ENCODE measurements at places on chromosomes 5 and 9. TPM values are rescaled to one million over a fixed set of nuclear protein-coding genes. Genes with fewer than 3 reads are reported as not detected.

Gene TAF1L
- not detected for total RNA-seq

Gene CMYA5
- total RNA-seq = 0.74 TPM

Gene GOLPH3
- 68.5 TPM for total RNA-seq

Gene TRMT10B
- 8.8 TPM for total RNA-seq

Gene CHSY3
- not detected for total RNA-seq

Gene SH3PXD2B
- 96.8 TPM for total RNA-seq

Gene IFNA2
- total RNA-seq = not detected

Gene TAF11L10
- total RNA-seq = 0.83 TPM

Gene APBA1
- 13.0 TPM for total RNA-seq

Gene ASTN2
- 134 TPM for total RNA-seq

Gene OTP
- total RNA-seq = 0.17 TPM

Gene FGF10
- not detected for total RNA-seq

Gene CDKN2B
- total RNA-seq = 0.93 TPM

Gene TMEFF1
- total RNA-seq = 171 TPM

Gene LAMC3
- total RNA-seq = 0.17 TPM

Gene DIPK1B
- total RNA-seq = 71.3 TPM

Gene CLPTM1L
- 95.2 TPM for total RNA-seq

Gene ANKDD1B
- 2.3 TPM for total RNA-seq

Gene FAM221B
- not detected for total RNA-seq

Gene MSMP
- total RNA-seq = not detected

Gene SH3TC2
- 0.25 TPM for total RNA-seq

Gene PDE6A
- not detected for total RNA-seq

Gene TRPM6
- 1.7 TPM for total RNA-seq

Gene CD274
- not detected for total RNA-seq

Gene C9
- not detected for total RNA-seq

Gene SLC6A18
- not detected for total RNA-seq

Gene PKD2L2
- not detected for total RNA-seq

Gene RNF183
- not detected for total RNA-seq

Gene PHF24
- total RNA-seq = 3.1 TPM

Gene SCGB3A1
- total RNA-seq = not detected

Gene SLCO6A1
- 1.6 TPM for total RNA-seq

Gene PCDHB3
- 36.9 TPM for total RNA-seq

Gene FAT2
- 0.02 TPM for total RNA-seq

Gene ZCCHC9
- total RNA-seq = 14.8 TPM

Gene BARHL1
- not detected for total RNA-seq

Gene PRRX2
- 2.3 TPM for total RNA-seq

Gene NEURL1B
- total RNA-seq = 11.4 TPM

Gene PCDHGB4
- 40.8 TPM for total RNA-seq

Gene BTNL9
- 37.9 TPM for total RNA-seq

Gene HDHD3
- 7.2 TPM for total RNA-seq

Gene CCDC112
- total RNA-seq = 53.7 TPM

Gene PTGES
- total RNA-seq = 1.0 TPM

Gene CCDC192
- not detected for total RNA-seq

Gene NUTM2G
- total RNA-seq = not detected

Gene CNTNAP3
- 12.6 TPM for total RNA-seq

Gene SHOC1
- total RNA-seq = not detected

Gene ENHO
- 11.5 TPM for total RNA-seq

Gene CDC25C
- total RNA-seq = 3.2 TPM

Gene PFN3
- total RNA-seq = not detected

Gene SLCO4C1
- 1.5 TPM for total RNA-seq

Gene TSSK1B
- 0.54 TPM for total RNA-seq

Gene ISL1
- 152 TPM for total RNA-seq

Gene PCDHA4
- total RNA-seq = 29.7 TPM

Gene NR4A3
- 4.1 TPM for total RNA-seq

Gene PLPP7
- 17.3 TPM for total RNA-seq

Gene GDF9
- 0.69 TPM for total RNA-seq
